ENCODE measurements at places on chromosomes 3 and 15.

DNA sequence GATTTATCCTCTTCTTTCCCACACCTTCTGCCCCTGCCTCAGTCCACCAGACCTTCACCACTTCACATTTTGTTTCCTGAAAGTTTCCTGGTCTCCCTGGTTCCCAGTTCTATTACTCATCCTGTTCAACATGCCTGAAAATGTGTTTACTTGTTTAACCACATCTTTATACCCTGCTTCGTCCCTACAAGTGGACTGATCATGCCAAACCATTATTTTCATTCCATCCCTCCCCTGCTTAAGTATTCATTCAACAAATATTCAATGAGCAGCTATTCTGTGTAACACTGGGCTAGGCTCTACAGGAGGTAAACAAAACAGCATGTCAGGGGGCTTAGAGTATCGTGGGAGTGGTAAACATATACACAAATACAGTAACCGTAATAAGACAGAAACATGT is 5.5 kb downstream of the MYO5A start:
- DNase-seq, result no peak

DNA sequence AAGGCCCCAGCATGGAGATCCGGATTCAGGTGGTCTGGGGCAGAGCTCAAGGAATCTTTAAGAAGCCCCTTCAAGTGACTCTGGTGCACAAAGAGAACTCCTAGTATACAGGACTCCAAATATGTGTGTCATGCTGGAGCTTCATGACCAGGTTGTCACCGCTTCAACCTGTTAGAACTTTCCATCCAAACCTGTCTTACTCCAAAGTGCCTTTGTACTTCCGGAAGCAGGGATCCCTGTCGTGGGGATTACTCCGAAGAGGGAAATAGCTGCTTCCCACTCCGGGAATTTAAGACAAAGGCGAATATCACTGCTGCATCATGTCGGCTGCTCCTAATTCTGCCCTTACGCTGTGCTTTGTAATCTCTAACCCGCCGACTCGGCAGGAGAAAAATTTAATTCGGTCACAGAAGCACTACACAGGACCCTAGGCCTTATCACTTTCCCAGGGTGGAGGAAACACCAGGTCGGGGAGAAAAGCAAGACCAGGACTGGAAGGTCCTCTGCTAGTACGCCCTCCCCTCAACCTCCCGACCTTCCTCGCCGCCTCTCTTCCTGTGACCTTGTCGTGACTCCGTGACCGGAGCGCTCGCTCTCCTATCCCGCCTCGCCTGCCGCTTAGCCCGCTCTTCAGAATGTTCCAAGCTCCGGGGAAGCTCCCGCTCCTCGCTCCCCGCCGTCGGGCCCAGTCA is 730 bp downstream of the HIGD1A start:
- peak; percentile 53 for DNase-seq

DNA sequence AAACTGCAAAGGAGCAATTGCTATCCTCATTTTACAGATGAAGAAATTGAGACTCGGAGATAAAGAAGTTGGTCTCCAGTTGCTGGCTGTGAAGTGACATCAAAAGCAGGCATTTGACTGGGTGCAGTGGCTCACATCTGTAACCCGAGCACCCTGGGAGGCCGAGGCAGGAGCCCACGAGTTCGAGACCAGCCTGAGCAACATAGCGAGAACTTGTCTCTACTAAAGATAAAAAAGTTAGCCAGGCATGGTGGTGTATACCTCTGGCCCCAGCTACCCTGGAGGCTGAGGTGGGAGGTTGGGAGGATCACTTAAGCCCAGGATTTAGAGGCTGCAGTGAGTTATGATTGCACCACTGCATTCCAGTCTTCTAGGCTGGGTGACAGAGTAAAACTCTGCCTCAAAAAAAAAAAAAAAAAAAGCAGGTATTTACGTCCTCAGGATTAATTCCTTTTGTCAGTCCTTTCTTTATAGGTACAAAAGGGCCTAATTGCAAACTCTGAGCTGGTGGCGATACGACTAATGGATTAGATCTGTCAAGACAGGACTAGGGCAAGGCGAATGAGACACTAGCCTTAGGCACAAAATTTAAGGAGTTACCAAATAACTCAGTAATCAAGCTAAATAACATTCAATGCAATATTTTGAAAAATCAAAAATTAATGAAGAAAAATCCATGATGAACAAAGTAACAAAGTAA is 5.9 kb upstream of the DNASE1L3 start:
- no peak for DNase-seq

GRCh38 chr15:34341381-34342212 is 1.3 kb downstream of the NOP10 start:
- no peak for DNase-seq

DNA sequence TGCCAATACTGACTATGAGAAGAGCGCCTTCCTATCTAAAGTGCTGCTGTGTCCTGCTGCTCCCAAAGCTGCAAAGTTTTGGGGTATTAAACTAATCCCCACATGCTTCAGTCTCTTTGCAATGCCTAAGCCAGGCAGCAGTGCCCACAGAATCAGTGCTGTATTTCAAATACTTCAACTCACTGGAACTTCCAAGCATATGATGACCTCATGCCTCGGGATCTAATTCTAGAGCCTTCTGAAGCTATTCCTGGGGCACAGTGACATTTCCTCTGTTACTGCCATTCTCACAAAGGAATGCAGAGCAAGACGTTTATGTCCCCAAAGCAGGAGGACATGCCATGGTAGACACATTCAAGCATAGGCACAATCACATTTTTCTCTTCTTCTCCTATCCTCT is 78.5 kb downstream of the CD200 start:
- DNase-seq, result no peak

GRCh38 chr3:99945328-99945995 is 127.8 kb downstream of the CMSS1 start:
- no peak for DNase-seq

- no peak for DNase-seq
Observed at GRCh38 chr3:124893526-124893925, 6.4 kb upstream of the ITGB5 start.

DNA sequence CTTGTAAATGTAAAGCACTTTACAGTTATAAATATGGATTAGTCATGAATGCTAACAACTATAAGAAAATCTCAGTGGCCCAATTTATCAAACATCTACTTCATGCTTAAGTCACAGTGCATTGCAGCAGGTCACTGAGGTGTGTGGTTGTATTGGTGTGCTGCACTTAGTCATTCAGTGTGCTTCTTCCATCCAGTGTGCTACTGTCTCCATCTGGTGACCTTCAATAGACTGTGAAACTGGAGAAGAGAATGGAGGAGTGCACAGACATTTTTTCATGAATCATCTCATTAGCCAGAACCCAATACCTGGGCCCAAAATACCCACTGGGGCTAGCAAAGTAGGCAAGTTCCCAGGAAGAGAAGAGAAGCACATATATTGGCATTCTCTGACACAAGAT is 199.6 kb downstream of the SHOX2 start:
- DNase-seq, result no peak

- peak; percentile 56 for DNase-seq
Observed at GRCh38 chr3:184777566-184778356, 34.2 kb upstream of the VPS8 start.

- DNase-seq, result no peak
Observed at GRCh38 chr15:91605576-91605975, 247.9 kb upstream of the SLCO3A1 start.

DNA sequence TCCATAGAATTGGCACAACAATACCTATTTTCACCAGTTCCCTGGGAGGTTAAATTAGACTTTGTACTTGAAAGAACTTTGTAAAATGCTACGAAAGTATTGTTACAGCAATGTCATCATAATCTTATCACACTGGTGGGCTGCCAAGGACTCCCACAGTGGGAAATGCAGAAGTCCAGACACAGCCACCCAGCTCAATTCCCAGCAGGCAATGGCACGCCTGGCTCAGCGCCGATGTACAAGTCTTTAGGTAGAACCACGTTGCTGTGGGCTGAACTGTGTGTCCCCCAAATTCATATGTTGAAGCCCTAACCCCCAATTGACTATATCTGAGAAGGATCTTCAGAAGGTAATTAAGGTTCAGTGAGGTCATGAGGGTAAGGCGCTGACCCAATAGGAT is 12.3 kb downstream of the MYO5C start:
- no peak for DNase-seq

- peak; percentile 53 for DNase-seq
Observed at GRCh38 chr15:63945007-63945788, 101.1 kb downstream of the DAPK2 start.

DNA sequence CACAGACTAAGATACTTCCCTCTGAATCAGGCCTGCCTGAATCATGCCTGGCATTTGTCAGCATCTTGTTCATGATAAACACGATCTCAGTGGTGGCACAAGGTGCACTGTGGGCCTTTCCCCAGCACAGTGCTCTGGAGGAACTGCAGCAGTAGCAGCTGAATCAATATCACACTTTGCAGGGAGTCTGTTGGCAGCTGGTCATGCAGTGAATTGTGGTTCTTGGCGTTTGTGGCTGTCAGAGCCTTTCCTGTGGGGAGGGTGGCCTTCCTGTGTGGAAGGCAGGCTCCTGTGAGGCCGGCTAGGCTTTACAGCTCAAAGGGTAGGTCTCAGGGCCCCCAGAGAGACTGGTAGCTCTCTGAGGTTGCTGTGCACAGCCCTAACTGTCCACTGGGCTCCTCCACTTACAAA is 54.4 kb upstream of the TLE3 start:
- no peak for DNase-seq

DNA sequence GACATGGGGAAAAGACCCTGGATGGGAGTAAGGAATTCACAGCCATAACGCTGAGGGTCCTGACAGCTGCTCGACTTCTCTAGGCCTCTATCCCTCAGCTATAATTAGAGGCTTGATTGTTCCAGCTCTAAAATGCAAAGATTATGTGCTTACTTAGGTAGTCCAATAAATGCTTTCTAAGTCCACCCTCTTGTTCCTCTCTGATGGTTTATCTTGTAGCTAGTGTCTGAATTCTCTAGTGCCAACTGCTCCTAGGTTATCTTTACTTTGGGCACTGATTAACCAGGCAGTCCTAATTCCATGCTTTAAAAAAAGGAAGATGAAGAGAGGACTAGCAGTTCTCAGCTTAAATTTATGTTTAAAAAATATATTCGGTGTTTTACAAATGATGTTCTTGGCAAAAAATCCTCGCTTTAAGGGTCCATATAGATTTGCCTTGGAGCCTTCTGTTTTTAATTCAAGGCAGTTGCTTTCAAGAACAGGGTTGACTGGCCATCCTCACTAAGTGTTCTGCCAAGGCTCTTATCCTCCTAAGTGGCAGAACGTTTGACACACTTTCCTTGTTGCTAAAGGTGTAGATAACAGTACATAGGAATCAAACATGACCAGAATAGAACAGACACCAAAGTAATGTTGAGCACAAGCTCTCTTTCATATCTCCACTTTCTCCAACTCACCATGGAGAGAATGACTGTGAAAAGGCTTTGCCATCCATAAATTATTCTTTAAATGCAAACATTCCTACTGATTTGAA is 60.6 kb downstream of the THRB start:
- no peak for DNase-seq

GRCh38 chr3:40780291-40780924 is 255.6 kb downstream of the ZNF621 start:
- DNase-seq, result no peak

DNA sequence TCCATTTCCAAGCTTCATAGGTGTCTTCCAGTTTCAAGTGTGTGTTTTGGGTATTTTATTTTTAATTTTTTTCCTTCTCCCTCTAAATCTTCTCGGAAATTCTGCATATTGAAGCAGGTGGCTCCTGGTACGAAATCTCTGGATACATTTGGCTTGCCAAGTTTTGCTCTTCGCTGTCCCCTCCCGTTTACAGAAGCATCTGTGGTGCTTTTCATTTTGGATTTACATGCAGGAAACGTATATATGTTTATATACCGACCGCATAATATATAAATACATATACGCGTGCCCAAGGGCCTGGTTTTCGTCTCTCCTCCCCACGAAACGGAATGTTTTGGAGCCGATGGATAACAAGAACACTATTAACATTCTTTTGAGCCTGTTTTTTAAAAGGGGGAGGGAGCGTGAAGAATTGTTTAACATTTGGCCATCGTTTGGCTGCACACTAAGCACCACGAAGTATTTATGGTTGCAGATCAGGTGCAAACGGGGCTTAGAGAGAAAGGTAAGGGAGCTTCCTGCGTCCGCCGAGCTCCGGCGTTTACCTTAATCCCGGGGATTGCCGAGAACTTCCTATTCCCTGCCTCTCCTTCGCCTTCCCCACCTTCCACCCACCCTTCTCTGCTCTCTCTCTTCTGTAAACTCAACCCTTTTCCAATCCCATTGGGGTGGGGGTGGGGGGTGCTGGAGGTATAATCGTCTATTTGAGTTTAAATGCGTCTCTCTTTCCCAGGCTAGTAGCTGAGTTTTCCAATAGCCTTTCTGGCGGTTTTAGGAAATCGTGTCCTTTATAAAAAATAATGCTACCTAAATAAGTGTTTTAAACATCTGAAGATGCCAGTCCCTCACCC is 1.1 kb upstream of the NLGN1 start:
- DNase-seq, result no peak

GRCh38 chr3:45187694-45188141 is 38.4 kb downstream of the TMEM158 start:
- no peak for DNase-seq

GRCh38 chr15:31409171-31409570 is 82.5 kb downstream of the KLF13 start:
- DNase-seq, result no peak

DNA sequence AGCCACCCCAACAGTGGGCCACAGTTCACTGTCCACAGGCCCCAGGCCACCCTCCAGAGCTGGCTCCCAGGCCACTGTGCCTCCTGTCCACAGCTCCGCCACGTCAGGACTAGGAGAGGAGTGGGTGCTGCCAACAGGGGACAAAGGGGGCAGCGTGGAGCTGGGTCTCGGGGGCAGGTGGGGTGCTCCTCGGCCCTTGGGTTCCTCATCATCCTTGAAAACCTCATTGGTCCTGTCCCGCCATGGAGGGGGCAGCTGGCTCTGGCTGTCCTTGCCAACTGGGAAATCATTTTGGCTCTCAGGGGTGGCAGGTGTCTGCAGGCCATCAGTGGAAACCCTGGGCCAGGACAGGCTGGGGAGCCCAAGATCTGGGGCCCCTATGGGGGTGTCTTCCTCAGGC is 45.2 kb downstream of the ADAMTS7 start:
- DNase-seq, result no peak

- DNase-seq, result no peak
Observed at GRCh38 chr15:68098465-68098864, 44.4 kb downstream of the PIAS1 start.

- no peak for DNase-seq
Observed at GRCh38 chr3:107061466-107061865, 315.8 kb upstream of the CCDC54 start.

DNA sequence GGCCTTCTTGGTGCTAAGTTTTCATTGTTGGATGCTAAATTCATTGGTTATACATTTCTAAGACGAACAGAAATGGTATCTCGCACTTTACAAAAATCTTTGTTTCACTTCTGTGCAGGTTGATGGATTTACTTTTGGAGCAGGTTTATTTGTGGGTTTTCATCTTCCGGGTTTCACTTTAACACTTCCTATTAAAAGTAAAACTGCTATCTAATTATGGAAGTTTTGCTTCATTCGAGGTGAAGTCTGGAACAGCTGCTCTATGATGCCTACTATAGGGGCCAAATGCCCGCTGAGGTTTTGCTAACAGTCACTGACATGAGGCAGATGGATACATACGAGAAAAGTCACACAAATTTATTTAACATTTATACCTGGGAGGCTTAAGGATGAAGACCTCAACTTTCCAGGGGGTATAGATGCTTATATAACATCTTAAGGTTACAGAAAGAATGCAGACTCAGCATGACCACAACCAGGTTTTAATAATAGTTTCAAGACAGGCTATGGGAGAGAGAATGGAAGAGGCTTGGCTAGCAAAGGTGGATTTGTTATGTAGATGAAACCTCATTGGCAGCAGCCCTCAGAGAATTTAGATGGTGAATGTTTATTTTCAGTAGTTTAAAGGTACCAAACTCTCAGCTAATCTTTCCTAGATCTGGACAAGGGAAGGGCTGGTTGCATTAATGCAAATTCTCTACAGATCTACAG is 54.2 kb downstream of the OSTN start:
- no peak for DNase-seq
